ENCODE measurements at places on chromosomes 1 and 21. TPM values are rescaled to one million over a fixed set of nuclear protein-coding genes. Genes with fewer than 3 reads are reported as not detected.

GRCh38 chr1:102842606-102843005 is 265.7 kb downstream of the COL11A1 start:
- H3K4me3 ChIP-seq: no peak overlapping the region
- H3K27me3 ChIP-seq: no peaks in the 10 kb centered on the region
- no peaks in the 10 kb centered on the region for H3K4me1 ChIP-seq
- no peak for DNase-seq

DNA sequence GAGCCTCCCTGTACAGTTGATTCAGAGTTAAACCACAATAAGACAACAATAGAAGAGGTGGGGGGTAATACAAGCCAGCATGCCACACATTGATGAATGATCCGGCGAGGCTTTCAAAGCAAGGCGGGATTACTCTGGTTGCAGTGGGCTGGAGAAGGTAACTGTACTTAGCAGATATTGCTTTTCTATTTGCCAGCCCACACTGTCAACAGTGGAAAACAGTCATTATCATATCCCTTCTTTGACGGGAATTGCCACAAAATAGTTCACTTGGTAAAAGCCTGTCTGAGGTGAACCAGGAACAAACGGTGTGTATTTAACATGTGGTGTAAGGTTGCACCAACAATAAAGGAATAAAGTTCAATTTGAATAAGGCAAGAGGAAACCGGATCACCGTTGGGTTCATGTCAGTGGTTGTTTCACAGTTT is 5.8 kb upstream of the KCNJ15 start:
- no peak overlapping the region for H3K27ac ChIP-seq
- no peak overlapping the region for H3K4me3 ChIP-seq
- peaks cover 58% of the 10 kb centered on the region for H3K27me3 ChIP-seq
- peaks cover 17% of the 10 kb centered on the region for H3K4me1 ChIP-seq
- no peaks in the 10 kb centered on the region for H3K36me3 ChIP-seq
- DNase-seq: no peak

DNA sequence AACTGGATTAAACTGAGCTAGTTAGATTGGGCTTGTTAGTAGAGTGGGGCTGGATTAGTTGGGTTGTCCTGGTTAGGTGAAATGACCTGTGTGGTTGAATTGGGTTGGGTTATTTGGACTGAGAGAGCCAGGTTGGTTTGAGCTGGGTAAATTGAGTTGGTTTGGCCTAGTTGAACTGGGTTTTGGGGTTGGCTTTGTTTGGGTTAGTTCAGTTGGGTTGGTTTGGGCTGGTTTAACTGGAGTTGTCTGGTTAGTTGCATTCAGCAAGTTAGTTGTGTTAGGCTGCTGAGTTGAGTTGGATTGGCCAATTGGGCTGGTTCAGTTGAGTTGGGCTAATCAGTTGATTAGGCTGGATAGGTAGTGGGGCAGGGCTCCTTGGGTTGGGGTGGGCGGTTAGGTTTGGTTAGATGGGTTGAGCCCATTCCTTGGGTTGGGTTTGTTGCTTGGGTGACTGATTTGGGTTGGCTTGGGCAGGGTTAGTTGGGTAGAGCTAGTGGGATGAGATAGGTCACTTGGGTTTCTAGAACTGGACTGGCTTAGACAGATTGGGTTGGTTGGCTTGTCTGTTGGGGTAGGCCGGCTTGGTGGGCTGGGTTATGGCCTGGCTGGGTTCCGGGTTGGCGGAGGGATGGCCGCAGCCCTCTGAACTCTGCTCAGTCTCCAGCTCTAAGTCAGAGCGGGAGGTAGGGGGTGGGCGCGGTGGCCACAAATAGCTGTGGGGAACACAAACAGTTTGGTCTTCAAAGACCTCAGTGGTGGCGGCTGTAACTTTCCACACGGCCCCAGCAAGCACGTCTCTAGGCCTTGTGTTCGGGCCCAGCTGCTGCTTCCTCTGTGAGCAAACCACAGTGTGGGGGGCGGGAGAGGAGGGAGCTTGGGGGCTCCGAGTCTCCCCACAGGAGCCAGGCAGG is 67.2 kb upstream of the RUNX3 start:
- peaks cover 9% of the 10 kb centered on the region for H3K36me3 ChIP-seq
- no peak overlapping the region for H3K4me3 ChIP-seq
- peak overlapping the region; percentile 3 for H3K27ac ChIP-seq
- no peak for DNase-seq
- peaks cover 50% of the 10 kb centered on the region for H3K4me1 ChIP-seq

GRCh38 chr1:172719066-172719627 is 60.2 kb downstream of the FASLG start:
- no peak for DNase-seq
- no peaks in the 10 kb centered on the region for H3K36me3 ChIP-seq
- peaks cover 46% of the 10 kb centered on the region for H3K4me1 ChIP-seq
- no peaks in the 10 kb centered on the region for H3K27me3 ChIP-seq

Gene LCE1A
- total RNA-seq: not detected

Gene ERI3
- total RNA-seq: 43.5 TPM

Gene ABCD3
- total RNA-seq: 61.4 TPM

Gene UROD
- total RNA-seq: 85.9 TPM
